ENCODE measurements at places on chromosomes 1 and 21.

DNA sequence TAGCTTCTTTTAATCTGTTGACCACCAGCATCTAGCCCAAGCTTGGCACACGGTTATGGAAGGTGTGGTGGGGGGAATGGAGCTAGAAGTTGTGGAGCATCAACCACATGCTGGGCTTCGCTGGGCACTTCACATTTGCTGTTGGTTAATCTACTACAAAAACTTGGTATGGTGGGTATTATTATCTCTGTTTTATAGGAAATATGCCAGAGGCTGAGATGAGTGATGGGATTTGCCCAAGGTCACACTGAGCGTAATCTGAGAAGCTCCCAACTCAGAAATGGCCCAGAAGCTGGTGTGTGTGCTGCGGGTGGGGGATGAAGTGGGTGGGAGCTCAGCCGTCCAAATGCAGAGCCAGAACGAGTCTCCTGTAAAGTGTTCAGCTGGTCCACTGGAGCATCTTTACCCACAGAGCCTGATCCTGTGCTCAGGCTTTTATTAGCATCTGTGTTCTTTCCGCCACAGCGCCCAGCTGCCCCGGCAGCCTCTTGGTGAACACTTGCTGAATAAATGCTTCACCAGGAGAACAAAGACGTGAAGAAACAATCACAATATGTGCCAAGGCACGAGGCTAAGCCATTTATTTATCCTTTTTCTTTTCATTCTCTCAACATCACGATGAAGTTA, 98.6 kb upstream of the JUN start:
- no peak for DNase-seq

GRCh38 chr1:39438042-39438441, 53.4 kb upstream of the BMP8A start:
- no peak for DNase-seq

GRCh38 chr1:40903106-40903505, 40.9 kb upstream of the CITED4 start:
- no peak for DNase-seq

DNA sequence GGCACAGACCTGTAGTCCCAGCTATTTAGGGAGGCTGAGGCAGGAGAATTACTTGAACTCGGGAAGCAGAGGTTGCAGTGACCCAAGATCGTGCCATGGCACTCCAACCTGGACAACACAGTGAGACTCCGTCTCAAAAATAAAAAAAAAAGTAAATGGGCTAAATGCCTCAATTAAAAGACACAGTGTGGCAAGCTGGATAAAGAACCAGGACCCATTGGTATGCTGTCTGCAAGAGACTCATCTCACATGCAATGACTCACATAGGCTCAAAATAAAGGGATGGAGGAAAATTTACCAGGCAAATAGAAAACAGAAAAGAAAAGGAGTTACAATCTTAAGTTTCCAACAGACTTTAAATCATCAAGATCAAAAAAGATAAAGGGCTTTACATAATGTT, 40.3 kb downstream of the ACBD6 start:
- DNase-seq = no peak

GRCh38 chr21:20971296-20971921, 26.8 kb upstream of the NCAM2 start:
- DNase-seq = peak; percentile 84

- peak; percentile 54 for DNase-seq
Observed at GRCh38 chr1:215083383-215083961, 935 bp downstream of the KCNK2 start.

DNA sequence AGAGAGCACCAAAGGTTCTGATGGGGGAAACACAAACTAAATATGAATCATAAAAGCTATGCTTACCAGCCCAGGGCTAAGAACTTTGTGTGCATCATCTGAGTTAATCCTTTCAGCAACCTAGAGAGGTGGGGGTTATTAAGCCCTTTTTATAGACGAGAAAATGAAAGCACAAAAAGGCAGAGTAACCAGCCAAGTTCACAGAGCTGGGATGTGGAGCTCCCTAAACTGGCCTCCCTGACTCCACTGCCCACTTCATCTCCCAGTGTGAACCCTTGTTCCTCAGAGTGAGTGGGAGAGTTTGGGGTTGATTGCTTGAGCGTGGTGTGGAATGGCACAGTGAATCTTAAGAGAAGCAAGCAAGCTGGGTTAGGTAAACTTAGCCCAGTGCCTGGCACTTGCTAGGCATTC, 10.8 kb upstream of the BCAR3 start:
- no peak for DNase-seq

DNA sequence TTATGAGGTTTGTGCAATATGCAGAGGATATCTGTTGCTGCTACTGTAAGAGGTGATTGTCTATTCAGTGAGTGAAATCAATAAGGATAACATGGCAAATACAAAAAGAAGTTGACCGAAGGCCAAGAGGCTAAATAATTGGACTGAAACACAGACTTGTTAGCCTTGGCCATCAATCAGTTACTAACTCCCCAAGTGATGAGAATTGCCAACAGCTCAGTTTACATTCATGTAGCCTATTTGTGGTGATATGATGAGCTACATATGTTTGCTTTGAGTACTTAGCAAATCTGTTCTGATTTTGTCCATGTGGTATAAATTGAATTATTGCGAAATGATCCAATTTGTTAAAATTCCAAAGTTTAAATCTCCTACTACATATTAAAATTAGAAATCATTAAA, 68.6 kb upstream of the VAV3 start:
- DNase-seq = no peak

DNA sequence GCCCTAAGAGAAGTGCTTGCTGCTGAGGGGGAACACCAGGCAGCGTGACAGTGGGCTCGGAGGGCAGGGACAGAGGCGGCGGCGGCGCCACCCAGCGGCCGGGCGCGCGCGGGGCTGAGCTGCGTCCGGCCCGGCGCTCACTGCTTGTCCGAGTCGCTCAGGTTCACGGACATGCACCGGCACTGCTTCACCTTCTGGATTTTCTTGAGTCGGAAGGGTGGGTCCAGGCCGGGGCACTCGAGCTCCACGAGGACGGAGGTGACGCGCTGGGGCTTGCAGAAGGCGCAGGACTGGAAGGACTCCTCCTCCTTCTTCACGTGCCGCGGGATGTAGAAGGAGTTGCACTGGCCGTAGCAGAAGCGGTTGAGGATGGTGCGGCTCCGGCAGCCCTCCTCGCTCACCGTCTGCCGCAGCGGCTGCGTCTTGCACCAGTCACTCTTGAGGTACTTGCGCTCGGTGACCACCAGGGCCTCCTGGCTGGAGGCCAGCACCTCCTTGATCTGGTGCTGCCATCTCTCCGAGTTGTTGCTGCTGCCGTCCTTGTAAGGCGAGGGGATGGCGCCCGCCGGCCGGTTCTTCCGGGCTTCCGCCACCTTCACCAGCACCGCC, 119.0 kb downstream of the GREM2 start:
- peak; percentile 82 for DNase-seq

GRCh38 chr21:34202553-34203372, 129.4 kb downstream of the MRPS6 start:
- peak; percentile 75 for DNase-seq

DNA sequence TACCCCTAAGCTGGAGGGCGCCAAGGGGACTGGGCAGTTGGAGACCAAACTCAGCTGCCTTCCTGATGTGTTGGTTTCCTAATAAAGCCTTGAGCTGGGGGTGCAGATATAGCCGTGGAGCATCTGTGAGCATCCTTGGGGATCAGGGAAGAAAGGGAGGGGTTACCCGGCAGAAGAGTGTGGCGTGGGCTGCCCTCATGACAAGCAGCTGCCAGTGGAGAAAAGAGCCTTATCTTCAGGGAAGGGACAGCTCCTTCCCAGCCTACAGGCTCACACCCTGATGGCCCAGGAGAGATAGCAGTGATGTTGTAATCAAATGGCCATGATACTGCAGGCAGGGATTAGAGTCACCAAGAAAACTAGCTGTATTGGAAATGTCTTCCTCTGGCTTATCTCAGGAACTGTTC, 10.8 kb upstream of the NFASC start:
- DNase-seq = no peak

- DNase-seq = no peak
Observed at GRCh38 chr1:228309326-228310067, 97.1 kb downstream of the TRIM11 start.

- no peak for DNase-seq
Observed at GRCh38 chr1:52679048-52679447, 19.1 kb downstream of the COA7 start.

DNA sequence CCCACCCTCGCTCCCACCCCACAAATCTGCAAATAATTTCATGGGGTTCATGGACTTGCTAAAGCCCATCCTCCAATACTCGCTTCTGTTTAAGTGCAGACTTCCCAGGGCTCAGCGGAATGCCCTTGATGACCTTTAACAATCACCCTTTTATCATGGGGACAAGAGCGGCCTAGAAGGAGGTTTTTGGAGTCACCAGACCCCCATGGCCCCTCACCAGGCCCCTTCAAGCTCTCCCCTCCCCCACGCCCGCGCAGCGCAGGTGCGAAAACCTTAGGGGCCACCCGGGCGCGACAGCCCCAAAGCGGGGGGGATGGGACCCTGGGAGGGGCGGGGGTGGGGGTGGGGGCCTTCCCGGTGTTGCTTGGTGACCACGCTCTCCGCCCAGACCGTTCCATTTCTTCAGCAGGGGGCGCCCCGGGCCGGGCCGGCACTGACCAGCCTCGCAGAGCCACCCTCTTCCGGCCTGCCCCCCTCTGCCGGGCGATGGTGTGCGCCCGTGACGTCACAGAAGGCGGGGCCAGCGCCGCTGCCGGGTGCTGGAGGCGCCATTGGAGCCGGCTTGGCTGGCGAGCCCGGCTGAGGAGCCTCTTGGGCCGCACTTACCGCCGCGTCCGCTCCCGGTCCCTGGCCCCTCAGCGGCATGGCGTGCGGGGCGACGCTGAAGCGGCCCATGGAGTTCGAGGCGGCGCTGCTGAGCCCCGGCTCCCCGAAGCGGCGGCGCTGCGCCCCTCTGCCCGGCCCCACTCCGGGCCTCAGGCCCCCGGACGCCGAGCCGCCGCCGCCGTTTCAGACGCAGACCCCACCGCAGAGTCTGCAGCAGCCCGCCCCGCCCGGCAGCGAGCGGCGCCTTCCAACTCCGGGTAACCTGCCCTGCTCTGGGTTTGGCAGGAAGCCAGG, at the start of gene AKIRIN1:
TSS of gene AKIRIN1 (plus strand) at position 539 of the 900 bp plus-strand sequence. CDS start at position 644, 105 bp downstream.
- peak; percentile 95 for DNase-seq

GRCh38 chr1:196372896-196373536, 235.2 kb downstream of the KCNT2 start:
- peak; percentile 59 for DNase-seq

DNA sequence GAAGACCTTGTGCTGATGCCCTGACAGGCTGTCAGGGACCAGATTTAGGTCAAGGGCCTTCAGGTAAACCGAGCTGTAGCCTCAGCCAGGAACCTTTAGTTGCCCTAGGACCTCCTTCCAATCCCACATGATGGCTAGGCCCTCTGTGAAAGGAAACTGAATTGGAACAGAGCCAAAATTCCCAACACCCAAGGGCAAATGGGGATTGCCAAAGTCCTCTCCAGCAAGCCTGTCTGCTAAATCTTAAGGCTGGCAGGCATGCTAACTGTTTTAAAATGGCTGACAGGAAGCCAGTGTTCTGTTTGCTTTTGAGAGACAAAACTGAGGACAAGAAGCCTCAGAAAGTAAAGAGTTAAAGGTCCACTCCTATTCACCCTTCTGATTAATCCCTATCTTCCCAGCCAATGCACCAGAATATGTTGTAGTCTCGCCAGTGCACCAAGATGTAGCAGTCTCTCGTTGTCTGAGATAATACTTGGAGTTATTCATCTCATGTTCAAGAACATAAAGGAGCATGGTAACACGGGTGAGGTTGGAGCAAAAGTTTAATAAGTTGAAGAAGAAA, 35.1 kb downstream of the MSTO1 start:
- no peak for DNase-seq

DNA sequence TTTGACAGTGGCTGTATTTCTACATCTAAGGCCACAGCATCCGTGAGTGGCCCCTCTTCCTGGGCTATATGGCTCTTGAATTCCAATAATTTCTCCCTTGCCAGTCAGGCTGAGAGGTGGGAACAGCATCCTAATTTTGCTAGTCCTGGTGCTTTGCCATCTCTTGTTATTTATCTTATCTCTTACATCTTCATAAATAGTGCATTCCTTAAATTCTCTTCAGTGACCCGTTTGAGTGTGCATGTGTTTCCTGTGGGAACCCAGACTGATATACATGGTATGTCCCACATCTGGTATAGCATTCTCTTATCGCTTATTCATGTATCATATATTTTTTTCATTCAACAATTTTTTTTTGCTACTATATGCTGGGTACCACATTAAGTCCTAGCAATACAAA, 9.9 kb downstream of the S100A11 start:
- DNase-seq = no peak

- peak; percentile 87 for DNase-seq
Observed at GRCh38 chr1:149917571-149918144, at the start of gene SV2A. Gene SV2A, minus strand, starts transcription at chr1:149917844. Its CDS starts 4,004 bp downstream, at chr1:149913840.

DNA sequence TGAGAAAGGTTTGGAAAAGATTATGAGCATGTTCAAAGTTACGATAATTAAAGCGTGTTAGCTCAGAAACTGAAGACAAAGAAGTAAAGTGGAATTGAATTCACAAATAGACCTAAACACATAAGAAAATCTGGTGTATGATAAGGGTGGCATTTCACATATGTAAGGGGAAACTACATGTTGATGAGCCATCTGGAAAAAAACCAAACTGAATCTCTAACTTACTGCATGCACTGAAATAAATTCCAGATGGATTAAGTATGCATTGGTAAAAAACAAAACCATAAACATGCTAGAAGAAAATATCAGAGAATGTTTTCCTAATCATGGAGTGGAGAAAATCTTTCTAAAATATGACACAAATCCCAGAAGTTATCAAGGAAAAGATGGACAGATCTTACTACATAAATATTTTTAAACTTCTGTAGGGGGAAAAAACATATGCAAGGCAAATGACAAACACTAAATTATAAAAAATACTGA, 34.0 kb upstream of the CTPS1 start:
- no peak for DNase-seq

- no peak for DNase-seq
Observed at GRCh38 chr1:101131239-101131843, 105.5 kb upstream of the S1PR1 start.

- peak; percentile 47 for DNase-seq
Observed at GRCh38 chr1:94408104-94408830, 9.9 kb upstream of the ABCD3 start.

DNA sequence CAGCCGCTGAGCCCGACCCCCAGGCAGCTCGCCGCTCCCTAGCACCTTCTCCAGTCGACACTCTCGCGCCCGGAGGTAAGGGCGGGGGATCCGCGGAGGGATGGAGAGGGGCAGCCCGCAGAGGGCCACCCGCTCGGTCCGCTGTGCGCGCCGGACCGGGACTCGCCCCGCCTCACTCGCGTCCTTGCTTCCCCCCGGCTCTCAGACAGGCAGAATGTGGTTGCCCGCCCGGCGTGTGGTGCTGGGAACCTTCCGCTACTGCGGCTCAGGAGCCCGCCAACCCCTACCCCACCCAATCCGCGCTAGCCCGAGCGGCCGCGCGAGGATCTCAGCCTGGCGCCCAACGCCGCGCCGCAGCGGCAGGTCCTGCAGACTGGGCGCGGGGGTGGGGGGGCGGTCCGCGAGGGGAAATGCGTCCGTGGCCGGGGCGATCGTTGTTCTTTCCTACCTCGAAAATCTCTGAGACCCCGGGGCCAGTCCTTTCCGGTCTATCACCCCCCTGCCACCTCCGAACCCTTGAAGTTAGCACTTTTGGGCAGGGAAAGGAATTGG, 404 bp downstream of the LRRC8C start:
- peak; percentile 62 for DNase-seq

Measured in GM23338 (cell line).